ENCODE measurements at places on chromosomes 13 and 19.

- peak; percentile 56 for DNase-seq
Observed at GRCh38 chr13:111388851-111389500, 68.5 kb downstream of the TEX29 start.

- no peak for DNase-seq
Observed at GRCh38 chr13:93023929-93024328, 202.7 kb upstream of the GPC6 start.

- no peak for DNase-seq
Observed at GRCh38 chr19:31164791-31165251, 184.4 kb downstream of the TSHZ3 start.

- no peak for DNase-seq
Observed at GRCh38 chr13:44052780-44053184, 173.1 kb downstream of the LACC1 start.

GRCh38 chr13:76519685-76520084 lies 366.5 kb downstream of the KCTD12 start:
- no peak for DNase-seq
